Ecto neural progenitor cell (in vitro differentiated cells): ENCODE measurements at places on chromosomes 2 and 18.
A peak's percentile ranks its signal among the peaks of the same experiment; 100 is the strongest.

GRCh38 chr2:12046641-12047040, 300.2 kb downstream of the LPIN1 start:
- DNase-seq = no peak

- DNase-seq = peak; percentile 13
Measured at GRCh38 chr18:9846162-9846925, 39.4 kb upstream of the TXNDC2 start.

DNA sequence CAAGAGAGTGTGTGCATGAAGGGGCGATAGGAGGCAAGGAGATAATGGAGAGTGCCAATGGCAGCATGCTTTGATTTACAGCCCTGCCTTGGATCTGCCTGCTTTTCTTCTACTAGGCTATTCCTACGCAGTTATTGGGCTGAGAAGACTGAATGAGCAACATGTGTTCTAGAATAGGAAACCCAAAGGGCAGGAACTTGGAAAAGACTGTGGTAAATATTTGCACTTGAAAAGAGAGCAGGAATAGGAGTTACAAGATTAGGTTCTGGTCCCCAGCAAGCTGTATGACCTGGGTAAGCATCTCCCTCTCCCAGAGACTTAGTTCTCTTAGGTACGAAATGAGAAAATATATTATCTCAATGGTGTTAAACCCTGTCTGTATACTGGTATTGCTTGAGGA, 367.7 kb downstream of the CLIP4 start:
- DNase-seq = no peak

DNA sequence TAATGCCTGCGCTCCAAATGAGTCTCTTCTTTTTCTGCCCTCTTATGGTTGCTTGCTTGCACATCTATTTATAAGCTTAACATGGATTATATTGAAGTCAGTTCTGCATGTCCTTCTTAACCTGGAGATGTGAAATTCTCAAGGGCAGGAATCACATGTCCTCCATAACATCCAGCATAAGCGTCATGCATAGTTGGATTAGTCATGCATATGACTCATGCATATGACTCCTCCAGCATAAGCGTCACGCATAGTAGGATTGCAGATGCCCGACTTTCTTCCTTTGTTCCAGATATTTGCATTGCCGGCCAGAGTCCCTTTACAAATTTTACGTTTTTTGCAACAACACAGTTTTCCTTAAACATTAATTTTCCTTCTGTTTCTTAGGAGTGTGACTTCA, 308.6 kb downstream of the TGIF1 start:
- no peak for DNase-seq

DNA sequence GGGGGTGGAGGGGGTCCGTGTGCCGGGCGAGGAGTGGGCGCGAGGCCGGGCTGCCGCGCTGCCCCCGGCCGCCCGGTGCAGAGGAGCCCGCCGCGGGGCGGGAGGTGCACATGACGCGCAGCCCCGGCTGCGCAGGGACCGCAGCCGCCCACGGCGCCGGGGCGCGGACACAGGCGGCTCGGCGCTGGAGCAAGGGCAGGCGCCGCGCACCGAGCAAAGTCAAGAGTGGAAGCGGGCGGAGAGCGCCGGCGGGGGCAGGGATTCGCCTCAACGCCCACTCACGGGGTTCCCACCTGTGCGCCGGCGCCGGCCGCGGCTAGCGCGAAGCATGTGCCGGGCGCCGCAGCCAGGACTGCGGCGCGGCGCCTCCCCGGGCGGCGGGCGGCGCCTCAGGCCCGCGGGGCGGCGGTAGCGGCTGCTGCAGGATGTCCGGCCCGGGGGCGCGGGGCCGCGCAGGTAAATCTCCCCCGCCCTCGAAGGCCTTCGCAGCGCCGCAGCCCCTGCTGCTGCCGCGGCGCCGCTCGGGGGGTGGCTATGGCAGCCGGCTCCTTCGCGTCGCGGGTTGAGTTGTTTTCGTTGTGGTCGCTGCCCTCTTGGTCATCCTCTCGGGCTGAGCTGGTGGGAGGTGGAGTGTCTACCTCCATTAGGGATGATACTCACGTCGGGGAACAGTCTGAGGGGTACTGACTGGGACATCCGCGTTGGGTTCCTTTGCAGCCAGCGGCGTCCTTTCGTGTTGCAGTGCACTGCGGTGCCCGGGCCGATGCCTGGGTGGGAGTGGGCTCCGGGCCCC, 216.3 kb upstream of the DTNA start:
- DNase-seq = peak; percentile 69

- DNase-seq = no peak
Measured at GRCh38 chr2:64268330-64269048, 124.3 kb upstream of the PELI1 start.

GRCh38 chr2:134225841-134226240, 28.0 kb upstream of the MGAT5 start:
- no peak for DNase-seq

GRCh38 chr2:524442-524841, 152.8 kb downstream of the TMEM18 start:
- no peak for DNase-seq

DNA sequence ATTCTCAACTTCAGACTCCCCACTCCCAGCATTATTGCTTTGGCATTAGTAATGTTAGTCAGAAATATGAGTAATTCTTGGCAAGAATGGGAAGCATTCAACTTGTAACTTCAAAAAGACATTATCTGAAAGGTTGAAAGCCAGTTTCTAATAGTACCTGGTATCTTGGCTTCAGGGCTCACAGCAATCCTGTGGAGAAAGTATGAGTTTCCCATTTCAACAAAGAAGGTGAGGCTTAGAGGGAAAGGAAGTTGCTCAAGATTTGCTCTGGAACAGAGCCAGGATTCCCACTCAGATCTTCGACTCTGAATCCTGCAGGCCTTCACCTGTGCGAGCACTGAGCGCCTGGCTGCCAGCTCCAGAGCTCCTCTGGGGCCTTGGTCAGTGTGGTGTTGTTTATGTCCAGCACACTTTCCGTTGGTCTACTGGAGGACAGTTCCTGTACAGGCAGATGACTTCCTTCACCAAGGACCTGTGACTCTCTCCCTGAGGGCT, 136.1 kb downstream of the MCFD2 start:
- no peak for DNase-seq

GRCh38 chr2:219630770-219631405, 3.5 kb downstream of the SLC4A3 start:
- DNase-seq = no peak

DNA sequence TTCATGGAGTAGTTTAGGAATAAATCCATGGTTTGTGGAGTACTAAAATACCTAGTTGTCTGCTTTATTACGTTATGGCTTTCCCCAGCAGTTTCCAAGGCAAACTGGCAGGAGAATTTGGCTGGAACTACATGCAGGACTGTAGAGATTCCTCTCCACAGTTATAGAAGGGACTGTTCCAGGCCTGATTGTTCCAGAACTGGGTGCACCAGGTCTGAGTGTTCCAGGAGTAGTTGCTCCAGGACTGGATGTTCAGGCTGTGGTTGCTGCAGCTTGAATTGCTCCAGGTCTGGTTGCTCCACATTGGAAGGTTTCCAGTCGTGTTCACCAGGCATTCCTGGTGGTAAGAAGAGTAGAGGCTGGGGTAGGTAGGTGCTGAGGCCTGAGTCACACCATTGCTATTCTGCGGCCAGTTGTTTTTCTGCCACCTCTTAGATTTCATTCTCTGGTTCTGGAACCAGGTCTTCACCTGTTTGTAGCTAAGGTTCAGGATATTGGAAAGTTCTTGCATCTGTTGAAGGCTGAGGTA, 28.1 kb downstream of the SGPP2 start:
- no peak for DNase-seq

DNA sequence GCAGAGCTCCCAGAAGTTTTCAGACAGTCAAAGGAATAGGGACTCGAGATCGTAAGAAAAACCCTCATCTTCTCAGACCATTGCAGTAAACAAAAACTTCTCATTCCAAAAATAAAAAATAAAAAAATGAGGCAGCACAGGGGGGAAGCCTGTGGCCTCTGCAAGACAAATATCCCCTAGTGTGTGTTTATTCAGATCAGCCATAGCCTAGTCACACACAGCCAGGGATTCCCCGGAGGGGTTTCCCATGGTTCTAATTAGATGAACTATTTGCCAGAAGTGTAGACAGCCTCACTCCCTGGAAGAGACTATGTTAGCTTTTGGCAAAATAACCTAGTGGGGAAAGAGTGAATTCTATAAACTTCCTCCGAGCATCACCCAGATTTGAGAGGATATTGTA, 122.9 kb upstream of the KLF7 start:
- DNase-seq = no peak

GRCh38 chr2:1750933-1751766, 6.8 kb upstream of the PXDN start:
- DNase-seq = peak; percentile 80

GRCh38 chr2:59957504-59957903, 596.0 kb downstream of the BCL11A start:
- no peak for DNase-seq

DNA sequence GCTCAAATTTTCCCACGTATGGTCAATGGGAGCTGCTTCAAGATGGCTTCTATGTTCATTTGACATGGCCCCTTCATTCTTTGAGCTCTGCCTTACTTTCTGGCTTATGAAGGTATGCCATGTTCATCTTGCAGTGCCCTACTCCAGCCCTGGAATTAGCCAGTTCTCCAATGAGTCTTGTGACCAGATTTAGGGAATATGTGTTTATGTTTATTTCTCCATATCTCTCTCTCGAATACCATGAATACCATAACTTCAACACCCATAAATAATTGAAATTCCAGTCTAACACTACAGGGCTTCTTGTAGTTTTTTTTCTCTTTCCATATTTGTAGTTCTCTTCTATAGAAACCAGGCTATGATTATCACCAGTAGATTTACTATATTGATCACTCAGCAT, 39.7 kb downstream of the EPB41L5 start:
- no peak for DNase-seq

DNA sequence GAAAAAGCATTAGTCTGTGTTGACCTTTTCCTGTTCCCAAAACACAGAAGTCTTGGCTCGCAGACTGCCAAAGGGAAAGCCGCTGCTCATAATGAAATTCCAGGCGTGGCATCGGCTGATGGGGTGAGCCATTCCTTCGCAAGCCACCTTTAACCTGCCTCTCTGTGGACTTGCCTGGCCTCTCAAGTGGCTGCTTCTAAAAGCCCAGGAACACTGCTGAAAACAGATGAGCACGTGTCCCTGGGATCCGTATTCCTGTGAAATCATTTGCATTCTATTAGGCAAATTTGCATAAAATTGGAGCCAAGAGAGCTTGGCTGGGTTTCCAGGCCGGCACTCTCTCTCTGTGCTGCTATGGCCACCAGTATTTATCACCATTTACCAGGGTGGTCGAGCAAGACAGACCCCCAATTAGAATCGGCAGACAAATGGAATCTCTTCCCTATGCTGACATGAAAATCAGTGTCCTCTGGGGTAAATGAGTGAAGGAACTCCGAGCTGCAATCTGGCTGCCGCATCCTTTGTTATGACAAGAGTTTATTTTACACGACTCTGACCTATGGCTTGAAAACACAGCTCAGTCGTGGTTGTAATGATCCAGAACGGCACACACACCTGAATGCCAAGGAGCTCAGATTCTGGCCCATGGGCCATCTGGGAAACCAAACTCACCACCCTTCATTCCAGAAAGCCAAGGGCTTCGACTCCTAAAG, 21.7 kb downstream of the BCL2 start:
- DNase-seq = no peak

GRCh38 chr2:191692502-191693115, 14.7 kb downstream of the NABP1 start:
- no peak for DNase-seq

GRCh38 chr2:137123226-137123625, 357.9 kb downstream of the THSD7B start:
- DNase-seq = no peak

GRCh38 chr2:39290433-39290832, 46.7 kb upstream of the CDKL4 start:
- DNase-seq = no peak

DNA sequence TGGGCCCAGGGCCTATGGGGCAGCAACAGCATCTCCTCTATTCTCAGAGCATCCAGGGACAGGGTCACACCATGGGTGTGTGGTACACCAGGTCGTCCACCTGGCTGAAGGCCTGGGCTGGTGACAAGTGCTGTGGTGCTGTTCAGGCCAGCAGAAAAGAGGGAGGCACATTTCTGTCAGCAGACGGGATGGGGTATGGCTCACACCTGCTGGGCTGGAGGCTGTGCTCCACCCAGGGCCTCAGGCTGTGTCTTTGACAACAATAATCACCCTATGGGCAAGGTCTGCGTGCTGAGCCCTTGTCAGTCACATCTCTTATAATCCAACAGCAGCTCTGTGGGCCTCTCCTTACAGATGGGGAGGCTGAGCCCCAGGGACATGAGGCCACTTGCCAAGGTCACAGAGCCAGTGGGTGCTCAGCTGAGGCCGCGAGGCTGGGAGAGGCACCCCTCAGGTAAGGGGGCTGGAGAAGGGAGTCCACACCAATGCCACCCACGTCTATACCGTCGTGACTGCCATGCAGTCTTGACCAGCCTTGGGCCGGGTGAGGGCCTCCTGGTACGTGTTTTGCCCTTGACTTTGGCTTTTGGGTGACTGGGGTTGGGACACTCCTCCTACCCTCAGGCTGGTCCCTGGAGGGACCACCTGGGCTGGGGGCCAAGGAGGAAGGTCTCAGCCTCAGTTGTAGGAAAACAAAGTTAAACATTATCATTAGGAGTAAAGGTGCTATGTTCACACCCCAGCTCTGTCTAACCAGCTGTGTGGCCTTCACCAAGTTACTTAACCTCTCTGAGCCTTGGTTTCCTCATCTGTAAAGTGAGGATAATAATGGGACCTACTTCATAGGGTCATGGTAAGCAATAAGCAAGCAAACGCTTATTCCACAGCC, 5.6 kb upstream of the HS6ST1 start:
- DNase-seq = no peak

DNA sequence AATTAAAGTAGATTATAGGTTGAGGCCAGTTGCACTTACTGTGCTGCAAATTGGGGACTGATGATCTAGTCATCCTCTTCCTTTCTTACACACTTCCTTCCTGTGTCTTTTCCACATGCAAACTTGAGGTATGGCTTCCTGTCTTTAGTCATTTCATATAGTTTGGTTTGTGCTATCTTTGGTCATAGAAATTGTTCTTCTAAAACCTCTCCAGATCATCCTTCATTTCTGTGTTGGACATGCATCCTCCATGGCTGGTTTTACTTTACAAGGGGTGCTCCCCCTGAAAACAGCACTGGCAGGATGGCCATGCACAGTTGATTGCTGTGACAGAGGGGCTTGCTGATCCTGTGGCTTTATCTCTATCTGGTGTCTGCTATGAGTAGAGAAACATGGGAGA, 36.5 kb downstream of the MGAT5 start:
- DNase-seq = no peak
